WTC11 (cell line): ENCODE measurements at places on chromosomes 2 and 18.
A peak's percentile ranks its signal among the peaks of the same experiment; 100 is the strongest.

DNA sequence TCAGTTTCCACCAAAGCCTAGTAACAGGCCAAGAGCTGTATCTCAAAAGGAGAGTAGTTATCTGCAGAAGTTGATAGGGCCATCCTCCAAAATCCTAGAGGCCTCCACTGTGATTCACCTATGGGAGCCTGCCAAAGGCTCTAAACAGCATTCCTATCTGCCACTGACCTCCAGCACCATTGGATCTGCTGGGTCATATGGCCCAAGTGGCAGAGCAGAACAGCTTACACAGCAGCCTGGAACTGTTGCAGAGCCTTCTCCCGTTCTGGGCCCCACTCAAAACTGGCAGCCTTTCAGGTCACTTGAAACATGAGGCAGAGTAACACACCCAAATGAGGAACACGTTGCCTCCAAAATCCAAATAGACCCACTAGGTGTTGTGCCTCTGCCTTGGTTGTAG is 345.2 kb upstream of the RND3 start:
- DNase-seq = no peak
- H3K4me3 ChIP-seq = no peak overlapping the region
- no peak overlapping the region for H3K27ac ChIP-seq

DNA sequence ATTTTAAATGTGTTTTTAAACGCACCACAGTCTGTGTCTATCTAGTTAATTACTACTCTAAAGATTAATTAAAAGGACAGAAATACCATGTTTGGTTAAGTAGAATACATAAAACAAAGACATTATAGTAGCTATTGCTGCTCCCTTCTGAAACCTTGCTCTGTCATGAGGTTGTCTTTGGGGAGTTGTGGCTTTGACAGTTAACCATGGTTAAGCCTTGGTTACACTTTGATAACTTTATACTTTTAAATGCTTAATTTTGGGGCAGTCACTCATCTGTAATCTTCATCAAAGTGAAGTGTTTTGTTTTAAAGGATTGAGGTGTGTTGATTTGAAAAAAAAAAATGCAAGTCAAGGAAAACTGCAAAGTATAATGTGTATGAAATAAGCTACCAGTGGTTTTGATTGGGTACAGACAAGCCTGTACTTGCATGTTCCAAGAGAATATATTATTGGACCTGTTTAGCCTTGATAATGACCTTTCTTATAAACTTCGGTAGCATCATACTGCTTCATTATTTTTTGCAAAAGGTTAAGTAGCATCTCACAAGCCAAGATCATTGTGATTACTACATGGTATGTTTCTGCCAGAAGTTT is 29.8 kb upstream of the TBR1 start:
- no peaks in the 10 kb centered on the region for H3K27me3 ChIP-seq
- no peak for DNase-seq
- no peak overlapping the region for H3K4me3 ChIP-seq
- no peaks in the 10 kb centered on the region for H3K36me3 ChIP-seq
- no peaks in the 10 kb centered on the region for H3K4me1 ChIP-seq

DNA sequence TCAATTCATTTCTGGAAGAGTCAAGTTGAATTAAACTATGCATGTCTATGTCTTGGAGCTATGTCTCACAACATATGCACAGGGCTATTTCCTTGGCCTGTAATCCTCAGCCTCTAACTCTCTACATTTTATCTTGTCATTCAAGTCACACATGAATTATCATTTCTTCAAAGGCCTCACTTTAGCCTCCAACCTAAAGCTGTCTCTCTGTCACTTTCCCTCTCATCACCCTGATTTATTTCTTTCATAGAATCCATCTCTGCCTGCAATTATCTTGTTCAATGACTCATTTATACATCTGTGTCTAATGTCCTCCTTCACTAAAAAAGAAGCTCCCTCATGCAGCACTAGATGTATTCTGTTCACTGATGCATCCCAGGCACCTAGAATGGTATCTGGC is 614.2 kb upstream of the REG3G start:
- H3K27me3 ChIP-seq = no peaks in the 10 kb centered on the region
- H3K36me3 ChIP-seq = no peaks in the 10 kb centered on the region
- H3K4me3 ChIP-seq = no peak overlapping the region
- no peak overlapping the region for H3K27ac ChIP-seq

- no peak overlapping the region for H3K4me3 ChIP-seq
- 0 out of 2 replicates have a peak, but pooled peaks cover 8% of the 10 kb centered on the region for H3K36me3 ChIP-seq
These were observed 151.1 kb downstream of the ZNF407 start for GRCh38 chr18:74748809-74749208.

- H3K4me3 ChIP-seq = peak within 1 kb of the TSS; percentile 62; the same call in 1 of the 2 replicates
- no peaks in the 10 kb centered on the region for H3K27me3 ChIP-seq
- peak within 1 kb of the TSS; percentile 75 for H3K27ac ChIP-seq
- DNase-seq = no peak
- H3K36me3 ChIP-seq = peaks cover 22% of the 10 kb centered on the region
- H3K4me1 ChIP-seq = no peaks in the 10 kb centered on the region; the same call in 1 of the 2 replicates
These were observed at the start of gene CCDC141 for GRCh38 chr2:179049546-179050311. CCDC141 (minus strand) TSS chr2:179050137; CDS start chr2:179049941, 196 bp downstream.

DNA sequence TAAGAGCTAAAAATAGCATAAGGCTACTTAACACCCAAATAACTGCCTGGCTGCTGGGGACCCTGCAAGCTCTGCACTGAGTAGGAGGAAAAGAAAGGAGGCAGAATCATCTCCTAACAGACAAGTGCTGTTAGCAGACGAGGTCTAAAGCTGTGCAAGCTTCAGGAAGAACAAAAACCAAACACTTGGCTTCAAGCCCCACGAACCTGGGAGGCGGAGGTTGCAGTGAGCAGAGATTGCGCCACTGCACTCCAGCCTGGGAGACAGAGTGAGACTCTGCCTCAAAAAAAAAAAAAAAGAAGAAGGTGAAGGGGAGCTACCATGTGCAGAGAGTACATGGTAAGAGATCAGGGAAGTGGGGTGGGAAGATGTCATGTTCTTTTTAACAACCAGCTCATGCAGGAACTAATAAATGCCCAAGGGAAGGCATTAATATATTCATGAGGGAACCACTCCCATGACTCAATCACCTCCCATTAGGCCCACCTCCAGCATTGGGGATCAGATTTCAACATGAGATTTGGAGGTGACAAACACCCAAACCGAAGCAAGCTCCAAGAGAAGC is 28.8 kb upstream of the INO80C start:
- peaks cover 37% of the 10 kb centered on the region for H3K4me1 ChIP-seq
- DNase-seq = no peak
- peaks cover 10% of the 10 kb centered on the region; the same call in 1 of the 2 replicates for H3K36me3 ChIP-seq
- H3K4me3 ChIP-seq = no peak overlapping the region
- no peaks in the 10 kb centered on the region; the same call in 1 of the 2 replicates for H3K27me3 ChIP-seq

DNA sequence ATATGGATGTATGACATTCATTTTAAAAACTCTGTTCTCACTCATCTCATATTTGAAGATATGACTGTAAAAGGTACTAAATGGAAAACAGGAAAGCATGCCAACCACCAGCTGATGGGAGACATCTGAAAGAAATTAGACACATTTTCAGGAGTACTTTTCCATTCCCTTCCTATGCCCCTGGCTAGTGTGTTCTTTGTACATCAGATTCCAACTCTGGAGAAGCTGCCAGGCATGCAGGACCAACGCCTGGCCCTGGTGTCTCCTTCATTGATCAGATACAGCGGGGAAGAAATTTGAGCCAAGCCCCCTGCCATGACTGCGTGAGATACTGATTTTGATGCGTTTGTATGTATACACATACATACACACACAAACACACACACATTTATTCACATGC is 599.0 kb upstream of the SYT4 start:
- no peak for DNase-seq
- H3K27ac ChIP-seq = no peak overlapping the region
- H3K27me3 ChIP-seq = no peaks in the 10 kb centered on the region
- no peak overlapping the region for H3K4me3 ChIP-seq
- peaks cover 17% of the 10 kb centered on the region for H3K4me1 ChIP-seq

GRCh38 chr18:8140841-8141501 is 468.3 kb upstream of the RAB12 start:
- no peak for DNase-seq
- no peak overlapping the region for H3K27ac ChIP-seq

GRCh38 chr2:46921676-46922448 is 6.3 kb upstream of the MCFD2 start:
- H3K27ac ChIP-seq = no peak overlapping the region
- H3K4me1 ChIP-seq = peaks cover 18% of the 10 kb centered on the region
- no peak overlapping the region for H3K4me3 ChIP-seq
- no peak for DNase-seq
